ENCODE measurements at places on chromosomes 12 and 14. TPM values are rescaled to one million over a fixed set of nuclear protein-coding genes. Genes with fewer than 3 reads are reported as not detected.

GRCh38 chr14:58280954-58281787 lies 17.2 kb upstream of the ARID4A start:
- H3K27ac ChIP-seq, result no peak overlapping the region

CFAP251 gene
- 4.2 TPM for total RNA-seq

DNA sequence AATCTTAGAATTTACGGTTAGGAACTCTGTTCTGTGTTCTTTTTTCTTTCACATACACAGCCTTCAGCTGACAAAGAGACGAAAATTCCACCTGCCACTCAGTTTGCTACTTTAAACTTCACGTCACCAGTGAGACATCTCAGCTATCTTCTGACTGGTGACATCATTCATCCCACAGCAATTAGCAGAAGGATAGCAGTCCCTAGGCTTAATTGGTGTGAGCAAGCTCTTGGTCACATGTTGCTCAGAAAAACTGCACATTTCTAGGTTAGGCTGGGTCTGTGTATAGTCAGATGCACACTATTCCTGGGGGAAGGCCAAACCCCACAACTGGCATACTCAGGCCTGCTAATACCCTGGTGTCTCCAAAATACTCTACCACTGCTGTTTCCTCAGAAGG lies 23.9 kb downstream of the SLC7A7 start:
- no peaks in the 10 kb centered on the region for H3K27me3 ChIP-seq
- DNase-seq, result peak; percentile 18
- no peak overlapping the region for H3K27ac ChIP-seq
- H3K4me3 ChIP-seq, result no peak overlapping the region

ACSM4 gene
- total RNA-seq, result not detected

KCNH3 gene
- total RNA-seq, result 0.64 TPM

DNA sequence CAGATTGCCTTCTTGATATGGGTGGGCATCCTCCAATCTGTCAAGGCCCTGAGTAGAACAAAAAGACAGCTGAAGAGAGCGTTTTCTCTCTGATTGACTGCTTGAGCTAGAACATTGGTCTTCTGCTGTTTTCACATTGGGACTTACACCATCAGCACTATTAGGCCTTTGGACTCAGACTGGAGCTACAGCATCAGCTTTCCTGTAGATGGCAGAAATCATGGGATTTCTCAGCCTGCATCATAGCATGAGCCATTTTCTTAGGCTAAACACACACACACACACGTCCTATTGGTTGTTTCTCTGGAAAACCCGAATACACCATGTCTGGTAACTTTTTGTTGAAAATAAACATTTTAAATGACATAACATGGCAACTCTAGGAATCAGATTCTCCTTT lies 15.8 kb upstream of the PPM1A start:
- H3K4me3 ChIP-seq, result no peak overlapping the region
- DNase-seq, result no peak
- no peak overlapping the region for H3K27ac ChIP-seq
- no peaks in the 10 kb centered on the region for H3K27me3 ChIP-seq

GRCh38 chr14:77529963-77530362 lies 31.3 kb upstream of the ISM2 start:
- no peak overlapping the region for H3K4me3 ChIP-seq
- no peaks in the 10 kb centered on the region for H3K4me1 ChIP-seq
- no peak overlapping the region for H3K27ac ChIP-seq
- no peaks in the 10 kb centered on the region for H3K36me3 ChIP-seq

- no peak for DNase-seq
- no peaks in the 10 kb centered on the region for H3K27me3 ChIP-seq
Measured at GRCh38 chr12:124586756-124587155, 19.3 kb upstream of the NCOR2 start.

ANKRD33 gene
- total RNA-seq, result 0.21 TPM

RNASE2 gene
- total RNA-seq, result not detected

GRCh38 chr12:27583057-27583797 lies 59.2 kb downstream of the PPFIBP1 start:
- peaks cover 1% of the 10 kb centered on the region for H3K4me1 ChIP-seq
- no peak overlapping the region for H3K4me3 ChIP-seq
- peaks cover 3% of the 10 kb centered on the region for H3K36me3 ChIP-seq
- H3K27me3 ChIP-seq, result no peaks in the 10 kb centered on the region

- no peak overlapping the region for H3K27ac ChIP-seq
- H3K36me3 ChIP-seq, result no peaks in the 10 kb centered on the region
- no peaks in the 10 kb centered on the region for H3K27me3 ChIP-seq
- H3K4me1 ChIP-seq, result no peaks in the 10 kb centered on the region
- no peak for DNase-seq
Measured at GRCh38 chr12:109725321-109726105, 11.9 kb downstream of the FAM222A start.

DNA sequence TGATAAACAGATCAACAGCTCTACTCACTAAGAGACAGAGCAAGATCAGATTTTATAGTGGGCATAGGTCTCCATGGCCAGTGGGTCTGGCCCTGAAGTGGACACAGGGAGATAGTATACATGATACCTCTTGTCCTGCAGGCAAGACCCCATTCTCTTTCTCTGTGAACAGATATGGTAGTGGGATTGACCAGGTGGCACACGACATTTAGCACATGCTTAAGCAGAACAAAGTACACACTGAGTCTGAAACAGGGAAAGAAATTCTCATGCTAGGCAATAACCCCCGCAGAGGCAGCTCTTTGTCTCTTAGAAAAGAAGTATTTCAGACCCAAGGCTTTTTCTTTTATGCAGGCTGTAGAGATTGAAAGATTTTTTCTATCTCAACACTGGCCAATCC lies 1331.2 kb downstream of the FSCB start:
- H3K4me1 ChIP-seq, result no peaks in the 10 kb centered on the region
- H3K36me3 ChIP-seq, result no peaks in the 10 kb centered on the region
- DNase-seq, result no peak
- no peak overlapping the region for H3K27ac ChIP-seq

DNA sequence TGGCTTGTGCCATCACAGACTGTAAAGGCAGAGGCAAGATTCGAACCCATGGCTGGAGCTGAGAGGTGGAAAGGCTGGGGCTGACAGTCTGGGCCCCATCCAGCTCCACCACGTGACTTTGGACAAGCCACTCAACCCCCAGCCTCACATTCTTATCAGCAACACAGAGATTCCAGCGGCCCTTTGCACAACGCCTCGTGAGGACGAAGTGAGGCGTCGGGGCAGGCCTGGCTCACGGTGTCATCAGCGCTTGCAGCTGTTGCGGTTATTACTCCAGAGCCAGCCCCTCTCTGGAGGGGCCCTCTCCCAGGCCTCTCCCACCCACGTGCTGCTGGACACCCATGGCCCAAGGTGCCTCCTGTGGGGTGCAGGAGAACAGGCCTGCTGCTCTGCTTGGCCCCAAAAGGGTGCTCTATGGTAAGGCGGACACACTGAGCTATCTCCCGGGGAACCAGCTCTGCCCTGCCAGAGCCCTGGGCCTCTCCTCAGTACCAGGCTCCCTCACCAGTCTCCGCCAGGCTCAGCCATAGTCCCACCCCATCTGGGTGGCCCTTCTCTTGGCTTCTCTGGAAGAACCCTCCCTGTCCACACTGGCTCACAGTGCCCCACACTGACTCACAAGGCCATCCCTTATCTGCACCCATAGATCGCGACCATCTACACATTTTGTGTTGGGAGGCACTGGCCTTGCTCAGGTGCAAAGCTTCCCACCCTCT lies 21.1 kb downstream of the CHGA start:
- no peaks in the 10 kb centered on the region for H3K27me3 ChIP-seq
- no peak overlapping the region for H3K27ac ChIP-seq
- no peak for DNase-seq
- no peaks in the 10 kb centered on the region for H3K36me3 ChIP-seq
- no peak overlapping the region for H3K4me3 ChIP-seq

- H3K27me3 ChIP-seq, result no peaks in the 10 kb centered on the region
- no peak overlapping the region for H3K4me3 ChIP-seq
- no peak overlapping the region for H3K27ac ChIP-seq
- no peaks in the 10 kb centered on the region for H3K4me1 ChIP-seq
- H3K36me3 ChIP-seq, result no peaks in the 10 kb centered on the region
- no peak for DNase-seq
Measured at GRCh38 chr12:76895796-76896195, 17.0 kb upstream of the CSRP2 start.

- H3K27me3 ChIP-seq, result no peaks in the 10 kb centered on the region
- H3K4me1 ChIP-seq, result peaks cover 4% of the 10 kb centered on the region
- no peak overlapping the region for H3K4me3 ChIP-seq
- H3K36me3 ChIP-seq, result no peaks in the 10 kb centered on the region
- DNase-seq, result no peak
Measured at GRCh38 chr14:59271734-59272133, 83.3 kb downstream of the DAAM1 start.

- no peaks in the 10 kb centered on the region for H3K4me1 ChIP-seq
- H3K36me3 ChIP-seq, result no peaks in the 10 kb centered on the region
- H3K4me3 ChIP-seq, result peak overlapping the region; percentile 48
- peaks cover 13% of the 10 kb centered on the region for H3K27me3 ChIP-seq
- H3K27ac ChIP-seq, result no peak overlapping the region
Measured at GRCh38 chr14:88793259-88793625, 489 bp upstream of the EML5 start.

LRP1-AS gene
- not detected for total RNA-seq

DNA sequence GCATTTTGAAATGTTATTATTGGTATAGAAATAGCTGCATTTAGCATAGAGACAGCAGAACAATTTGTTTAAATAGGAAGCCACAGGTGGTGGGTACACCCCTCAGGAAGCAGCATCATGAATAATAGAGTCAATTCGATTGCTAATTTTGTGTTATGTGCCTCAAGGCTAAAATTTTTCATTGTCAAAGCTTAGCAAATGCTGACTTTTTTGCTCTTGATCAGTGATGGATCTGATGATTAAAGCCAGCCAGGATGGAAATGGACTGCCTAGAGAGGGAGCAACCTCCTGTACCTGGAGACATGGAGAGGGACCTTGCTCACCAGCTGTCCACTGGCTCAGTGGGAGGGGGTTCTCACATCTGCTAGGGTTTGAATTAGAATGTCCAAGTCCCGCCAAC lies 4.5 kb upstream of the KRT8 start:
- no peak for DNase-seq
- H3K27ac ChIP-seq, result peak overlapping the region; percentile 81
- no peaks in the 10 kb centered on the region for H3K36me3 ChIP-seq
- H3K4me1 ChIP-seq, result peaks cover 47% of the 10 kb centered on the region
- H3K27me3 ChIP-seq, result no peaks in the 10 kb centered on the region

INHBC gene
- not detected for total RNA-seq

DNA sequence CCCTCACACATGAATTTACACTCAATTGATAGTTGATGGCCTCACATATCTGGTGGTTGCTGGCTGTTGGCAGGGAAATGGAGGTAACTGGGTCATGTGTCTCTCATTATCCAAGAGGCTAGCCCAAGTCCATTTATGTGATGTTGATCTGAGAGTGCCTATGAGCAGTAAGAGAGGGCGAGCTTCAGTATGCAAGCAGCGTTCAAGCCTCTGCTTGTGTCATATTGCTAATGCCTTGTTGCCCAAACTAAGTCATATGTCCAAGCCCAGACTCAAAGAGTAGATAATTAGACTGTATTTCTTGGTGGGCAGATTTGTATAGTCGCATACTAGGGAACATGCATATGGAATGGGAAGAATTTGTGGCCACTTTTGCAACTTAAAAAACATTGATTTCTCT lies 83.8 kb upstream of the DACT1 start:
- no peaks in the 10 kb centered on the region for H3K4me1 ChIP-seq
- H3K27ac ChIP-seq, result no peak overlapping the region
- no peaks in the 10 kb centered on the region for H3K36me3 ChIP-seq
- H3K4me3 ChIP-seq, result no peak overlapping the region
- no peaks in the 10 kb centered on the region for H3K27me3 ChIP-seq

TAS2R8 gene
- total RNA-seq, result not detected

- no peak overlapping the region for H3K27ac ChIP-seq
- no peaks in the 10 kb centered on the region for H3K27me3 ChIP-seq
- H3K4me3 ChIP-seq, result no peak overlapping the region
- no peaks in the 10 kb centered on the region for H3K36me3 ChIP-seq
- H3K4me1 ChIP-seq, result no peaks in the 10 kb centered on the region
Measured at GRCh38 chr12:1424674-1425395, 169.5 kb downstream of the FBXL14 start.

DNA sequence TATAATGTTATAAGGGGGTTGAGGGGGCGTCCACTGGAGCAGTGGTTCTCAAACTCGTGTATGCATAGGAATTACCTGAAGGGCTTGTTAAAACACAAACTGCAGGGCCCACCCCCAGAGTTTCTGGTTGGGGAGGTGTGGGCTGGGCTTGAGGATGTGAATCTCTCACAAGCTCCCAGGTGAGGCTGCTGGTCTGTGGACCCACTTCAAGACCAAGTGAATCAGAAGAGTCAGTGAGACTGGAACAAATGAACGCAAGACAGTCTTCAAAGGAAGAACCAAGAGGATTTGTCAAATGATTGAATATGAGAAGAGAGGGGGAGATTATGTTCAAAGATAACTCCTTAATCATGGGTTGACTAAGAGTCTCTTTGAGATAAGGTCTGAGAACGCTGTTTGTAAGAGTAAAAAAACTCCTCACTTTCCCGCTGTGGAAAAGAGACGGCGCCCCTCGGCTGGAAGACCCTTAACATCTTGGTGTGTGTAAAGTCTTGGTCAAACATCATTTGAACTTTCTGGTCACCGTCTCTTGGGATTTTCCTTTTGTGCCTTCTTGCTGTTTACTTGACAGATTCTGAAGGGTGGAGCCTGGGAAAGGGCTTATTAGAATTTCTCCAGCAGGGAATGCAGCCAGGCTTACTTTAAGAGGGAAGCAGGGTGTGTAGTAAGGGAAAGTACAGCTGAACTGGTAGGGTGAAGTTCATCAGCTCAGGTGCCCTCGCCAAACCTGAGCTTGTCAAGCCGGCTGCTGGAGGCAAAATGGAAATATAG lies 5.3 kb upstream of the FOXN3 start:
- no peak for DNase-seq
- H3K4me3 ChIP-seq, result no peak overlapping the region
- H3K4me1 ChIP-seq, result no peaks in the 10 kb centered on the region
- no peaks in the 10 kb centered on the region for H3K36me3 ChIP-seq

GRCh38 chr12:120528861-120529525 lies at the start of gene COQ5:
Gene COQ5, minus strand, starts transcription at chr12:120529158. Its CDS starts 17 bp downstream, at chr12:120529141.
- H3K36me3 ChIP-seq, result no peaks in the 10 kb centered on the region
- peaks cover 8% of the 10 kb centered on the region for H3K4me1 ChIP-seq
- H3K27ac ChIP-seq, result peak within 1 kb of the TSS; percentile 96
- no peak for DNase-seq
- peak within 1 kb of the TSS; percentile 63 for H3K4me3 ChIP-seq
